ENCODE measurements at places on chromosomes 6 and 20. TPM values are rescaled to one million over a fixed set of nuclear protein-coding genes. Genes with fewer than 3 reads are reported as not detected.

GRCh38 chr6:43966853-43967718, 160.2 kb downstream of the MRPL14 start:
- no peak for DNase-seq

- no peak for DNase-seq
Observed at GRCh38 chr6:159079367-159079766, 34.6 kb upstream of the TAGAP start.

Gene CRIP3
- total RNA-seq = 13.4 TPM

DNA sequence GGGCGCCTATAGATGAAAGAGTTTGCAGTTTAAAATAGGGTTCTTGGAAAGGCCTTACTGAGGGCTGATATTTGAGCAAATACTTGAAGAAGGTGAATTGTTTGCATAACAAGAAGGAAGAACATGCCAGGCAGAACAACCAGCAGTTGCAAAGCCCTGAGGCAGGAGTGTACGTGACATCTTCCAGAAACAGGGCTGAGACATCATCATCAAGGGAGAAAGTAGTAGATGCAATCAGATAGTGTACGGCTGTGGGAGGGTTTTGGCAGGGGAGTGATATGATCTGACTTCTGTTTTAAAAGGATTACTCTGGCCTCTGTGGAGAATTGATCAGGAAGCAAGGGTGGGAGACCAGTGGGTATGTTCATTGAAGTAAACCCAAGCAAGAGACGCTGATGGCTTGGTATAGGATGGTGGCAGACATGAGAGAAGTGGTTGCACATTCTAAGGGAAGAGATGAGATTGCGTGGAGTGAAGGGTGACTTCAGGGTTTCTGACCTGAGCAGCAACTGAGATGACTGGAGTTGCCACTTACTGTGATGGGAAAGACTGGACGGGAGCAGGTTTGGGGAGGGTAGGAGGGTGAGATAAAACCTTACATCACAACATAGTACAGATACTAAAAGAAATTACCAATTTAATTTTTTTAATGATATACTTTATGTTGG, 28.8 kb downstream of the RIOK1 start:
- DNase-seq = no peak

DNA sequence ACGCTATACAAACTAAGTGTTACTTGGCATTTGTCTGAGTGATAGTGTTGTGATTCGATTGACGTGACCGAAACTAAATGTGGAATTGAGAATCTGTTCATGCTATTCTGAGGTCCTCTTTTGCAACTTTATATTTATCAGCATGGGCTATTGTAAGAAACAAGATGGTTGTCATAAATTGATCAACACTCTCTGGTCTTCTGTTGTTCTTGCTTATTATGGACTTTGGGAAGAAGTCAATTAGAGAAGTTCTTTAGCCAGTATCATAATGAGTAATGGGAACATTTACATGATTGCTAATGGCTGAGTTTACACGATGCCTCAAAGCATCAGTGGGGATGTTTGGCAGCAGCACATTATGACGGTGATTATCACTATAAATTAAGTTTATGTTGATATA, 195.0 kb downstream of the CD83 start:
- no peak for DNase-seq

GRCh38 chr20:38050686-38051085, 17.1 kb downstream of the RPRD1B start:
- no peak for DNase-seq

DNA sequence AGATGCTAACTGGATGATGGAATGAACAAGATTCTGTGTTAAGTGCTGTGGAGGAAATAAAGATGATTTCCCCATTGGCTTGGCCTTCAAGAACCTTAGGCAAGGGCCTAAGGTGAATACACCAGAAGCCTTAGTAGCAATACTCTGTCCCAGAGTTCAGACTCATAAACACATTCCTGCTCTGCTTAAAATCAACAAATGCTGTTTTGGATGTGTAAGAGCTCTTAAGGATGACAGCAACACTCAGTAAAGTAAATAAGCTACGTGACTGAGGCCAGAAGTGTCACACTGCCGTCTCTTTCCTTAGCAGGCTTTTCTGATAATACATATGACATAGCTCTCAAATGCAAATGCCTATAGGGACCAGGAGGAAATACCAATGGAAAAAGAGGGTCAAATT, 90.6 kb downstream of the EYA2 start:
- no peak for DNase-seq

- no peak for DNase-seq
Observed at GRCh38 chr20:35697696-35698297, 1.4 kb downstream of the NFS1 start.

Gene USP49
- total RNA-seq = 26.3 TPM

DNA sequence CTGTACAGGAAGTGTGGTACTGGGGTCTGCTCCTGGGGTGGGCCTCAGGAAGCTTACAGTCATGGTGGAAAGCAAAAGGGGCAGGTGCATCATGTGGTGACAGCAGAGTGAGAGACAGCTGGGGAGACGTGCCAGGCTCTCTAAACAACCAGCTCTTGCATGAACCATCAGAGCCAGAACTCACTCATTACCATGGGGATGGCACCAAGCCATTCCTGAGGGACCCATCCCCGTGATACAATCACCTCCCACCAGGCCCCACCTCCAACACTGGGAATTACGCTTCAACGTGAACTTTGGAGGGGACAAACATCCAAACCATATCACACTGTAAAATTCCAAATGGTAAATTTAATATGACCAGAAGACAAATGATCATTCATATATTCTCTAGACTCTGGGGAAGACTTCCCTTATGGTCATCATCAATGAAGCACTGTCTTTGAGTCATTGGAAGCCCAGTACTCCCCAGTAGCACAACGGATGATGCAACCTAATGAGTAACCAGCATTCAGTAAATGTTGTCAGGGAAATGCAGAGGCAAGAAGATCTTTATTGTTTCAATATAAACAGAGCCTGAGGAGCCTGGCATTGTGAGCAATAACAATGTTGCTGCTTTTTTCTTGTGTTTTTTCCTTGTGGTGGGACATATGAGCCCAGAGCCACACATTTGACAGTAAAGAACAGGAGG, 48.2 kb upstream of the RALY start:
- DNase-seq = no peak

DNA sequence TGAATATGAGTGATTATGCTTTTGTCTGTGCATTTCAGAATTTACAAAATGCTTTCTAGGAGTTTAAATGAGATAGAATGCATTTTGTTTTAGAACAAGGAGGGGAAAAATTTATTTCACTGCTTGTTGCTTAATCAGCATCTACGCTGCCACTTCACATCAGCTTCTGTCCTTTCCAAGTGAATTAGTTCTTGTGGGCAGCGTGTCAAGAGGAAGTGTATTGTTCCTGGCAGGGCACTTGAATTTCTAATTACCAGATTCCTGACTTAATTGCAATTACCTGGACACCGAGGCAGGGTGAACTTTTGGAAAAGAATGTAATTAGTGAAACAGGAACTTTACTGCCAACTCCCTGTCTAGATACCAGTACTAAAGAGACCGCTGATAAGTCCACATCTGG, 263.5 kb downstream of the TMEM242 start:
- no peak for DNase-seq

DNA sequence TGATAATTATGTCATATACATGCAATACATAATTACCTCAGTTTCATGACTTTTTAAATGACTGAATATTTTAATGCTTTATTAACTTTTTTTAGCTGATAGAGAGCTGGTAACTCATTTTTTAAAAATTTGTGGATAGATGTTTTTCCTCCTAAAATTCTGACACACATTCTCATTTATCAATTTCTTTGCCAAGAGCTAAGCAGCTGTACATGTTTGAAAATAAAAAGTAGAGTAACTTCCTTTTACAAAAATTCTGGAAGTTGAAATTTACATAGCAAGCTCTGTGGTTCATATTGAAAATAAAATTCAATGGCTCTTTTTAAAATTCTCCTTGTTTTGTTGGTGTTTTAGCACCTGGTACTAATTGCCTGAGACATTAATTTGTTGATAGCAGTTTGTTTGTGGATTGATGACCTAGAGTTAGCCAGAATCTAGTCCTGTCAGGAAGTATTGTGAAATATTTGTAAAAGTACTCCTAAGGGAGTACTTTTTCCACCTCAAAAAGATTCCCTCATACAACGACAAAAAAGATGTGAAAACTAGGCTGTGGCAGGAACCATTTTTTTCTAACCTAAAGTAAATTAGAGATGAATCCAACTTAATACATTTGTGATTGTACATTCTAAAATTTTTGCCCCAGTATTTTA, 621.8 kb downstream of the BCKDHB start:
- no peak for DNase-seq

- no peak for DNase-seq
Observed at GRCh38 chr20:573414-574296, 30.1 kb upstream of the CSNK2A1 start.

GRCh38 chr20:19887556-19888268, 129.4 kb upstream of the NAA20 start:
- DNase-seq = no peak

DNA sequence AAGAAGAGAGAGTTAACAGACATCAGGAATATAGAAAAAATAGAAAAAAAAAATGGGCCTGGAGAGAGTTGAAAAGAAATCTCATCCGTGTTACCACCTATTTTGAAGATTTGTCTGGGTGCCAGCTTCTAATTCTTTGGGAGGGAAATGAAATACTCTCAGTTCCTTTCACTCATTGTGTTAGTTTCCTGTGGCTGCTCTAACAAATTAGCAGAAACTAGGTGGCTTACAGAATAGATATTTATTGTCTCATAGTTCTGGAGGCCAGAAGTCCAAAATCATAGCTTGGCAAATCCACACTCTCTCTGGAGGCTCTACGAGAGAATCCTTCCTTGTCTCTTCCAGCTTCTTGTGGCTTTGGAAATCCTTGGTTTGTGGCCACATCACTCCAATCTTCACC, 225.1 kb upstream of the BTBD3 start:
- no peak for DNase-seq

GRCh38 chr20:35013421-35014411, 58.0 kb downstream of the MYH7B start:
- DNase-seq = no peak

DNA sequence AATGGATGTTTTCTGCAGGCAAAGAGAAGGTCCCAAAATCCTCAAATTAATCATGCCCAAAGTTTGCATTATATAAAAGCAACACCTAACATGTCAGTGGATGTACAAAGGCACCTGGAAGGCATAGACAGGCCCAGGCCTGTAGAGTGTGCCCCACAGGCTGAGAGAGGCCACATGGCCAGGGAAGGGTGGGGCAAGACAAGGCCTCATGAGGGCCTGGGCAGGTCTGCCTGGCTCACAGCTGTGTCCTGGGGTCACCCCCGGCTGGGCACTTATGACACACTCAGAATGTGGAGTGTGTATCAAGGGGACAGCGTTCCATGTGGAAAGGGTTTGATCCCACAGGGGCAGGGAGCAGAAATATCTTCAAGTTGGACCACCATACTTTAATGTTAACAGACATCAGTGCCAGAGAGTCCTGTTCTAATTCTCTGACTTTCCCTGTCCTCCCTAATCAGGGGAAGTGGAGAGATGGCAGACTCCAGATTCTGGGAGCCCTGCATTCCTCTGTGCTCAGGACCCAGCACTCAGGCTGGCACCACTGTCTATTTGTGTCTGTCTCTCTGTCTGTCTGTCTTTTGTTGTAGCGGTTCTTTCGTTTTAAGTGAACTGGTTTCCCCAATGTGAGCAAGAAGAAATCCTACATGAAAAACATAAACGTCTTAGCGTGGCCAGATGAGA, 178.3 kb upstream of the FOXA2 start:
- DNase-seq = no peak

DNA sequence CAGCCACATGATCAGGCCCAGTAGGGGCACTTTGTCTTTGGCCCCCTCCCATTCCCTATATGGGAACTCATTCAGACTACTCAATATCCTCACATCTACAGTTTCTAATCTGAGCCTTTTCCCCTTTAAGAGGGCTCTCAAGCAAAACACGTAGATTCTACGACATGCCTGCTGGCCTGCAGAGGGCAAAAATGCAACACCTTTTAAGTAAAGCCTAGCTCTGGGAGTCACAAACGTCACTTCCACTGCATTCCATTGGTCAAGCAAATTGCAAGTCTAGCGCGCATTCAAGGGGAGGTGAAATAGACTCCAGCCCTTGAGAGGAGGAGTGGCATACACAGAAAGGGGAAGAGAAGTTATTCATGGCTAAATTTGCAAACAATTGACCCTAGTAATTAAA, 70.6 kb downstream of the CDC40 start:
- no peak for DNase-seq

Gene OR2B6
- 1.0 TPM for total RNA-seq

DNA sequence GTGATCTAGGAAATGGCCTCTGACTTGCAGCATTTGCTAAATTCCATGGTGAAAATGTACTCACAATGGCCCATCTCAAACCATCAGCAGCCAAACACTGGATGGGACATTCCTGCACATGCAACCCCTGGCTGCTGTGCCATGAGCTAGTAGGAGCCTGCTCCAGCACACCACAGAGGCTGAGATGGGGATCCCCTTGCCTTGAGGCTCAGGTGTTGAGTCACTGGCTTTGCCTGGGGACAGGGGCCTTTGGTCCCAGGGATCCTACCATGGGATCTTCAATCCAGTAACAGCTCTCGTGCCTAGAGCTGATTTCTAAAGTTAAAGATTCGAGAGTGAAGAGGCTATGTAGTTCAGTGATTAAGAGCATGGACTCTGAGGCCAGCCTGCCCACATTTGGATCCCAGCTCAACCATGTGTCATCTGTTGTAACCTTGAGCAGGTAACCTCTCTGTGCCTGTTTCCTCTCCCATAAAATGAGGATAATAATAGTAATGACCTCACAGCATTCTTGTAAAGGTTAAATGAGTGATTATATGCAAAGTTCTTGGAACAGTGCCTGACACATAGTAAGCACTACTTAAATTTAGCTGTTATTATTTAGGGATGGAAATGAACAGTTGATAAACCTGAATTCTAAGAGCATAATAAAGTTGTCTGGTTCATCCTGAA, 16.4 kb downstream of the FOXQ1 start:
- no peak for DNase-seq

Data from testis (tissue), 5 donors.